ENCODE measurements at places on chromosomes 6 and 20.

DNA sequence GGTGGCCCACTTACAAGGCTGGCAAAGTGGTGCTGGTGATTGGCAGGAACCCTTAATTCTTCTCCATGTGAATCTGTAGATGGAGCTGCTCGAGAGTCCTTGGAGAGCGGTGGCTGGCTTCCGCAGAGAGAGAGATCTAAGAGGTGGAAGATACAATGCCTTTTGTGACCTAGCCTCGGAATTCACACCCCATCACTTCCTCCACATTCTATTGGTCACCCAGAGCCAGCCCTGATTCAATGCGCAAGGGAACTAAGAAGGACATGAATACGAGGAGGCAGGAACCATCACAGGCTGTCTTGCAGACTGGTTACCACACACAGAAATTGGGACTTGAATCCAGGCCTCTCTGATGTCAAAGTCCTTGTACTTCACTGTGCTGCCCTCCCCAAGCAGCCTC, 128.9 kb upstream of the PROKR2 start:
- no peak for DNase-seq

DNA sequence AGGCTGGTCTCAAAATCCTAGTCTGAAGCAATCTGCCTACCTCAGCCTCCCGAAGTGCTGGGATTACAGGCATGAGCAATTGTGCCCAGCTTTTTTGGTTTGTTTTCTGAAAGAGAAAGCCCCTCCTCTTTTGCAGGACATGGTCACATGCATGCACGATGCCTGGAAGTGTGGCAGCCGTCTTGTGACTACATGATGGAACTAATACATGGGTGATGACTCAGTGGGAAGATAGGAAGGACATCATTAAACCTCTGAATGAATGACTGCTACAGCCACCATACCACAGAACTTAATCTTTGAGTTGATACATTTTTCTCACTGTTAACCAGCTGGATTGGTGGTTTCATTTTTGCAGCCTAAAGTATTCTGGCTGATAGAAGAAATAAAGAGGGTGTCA, 13.4 kb upstream of the CTNNBL1 start:
- no peak for DNase-seq

DNA sequence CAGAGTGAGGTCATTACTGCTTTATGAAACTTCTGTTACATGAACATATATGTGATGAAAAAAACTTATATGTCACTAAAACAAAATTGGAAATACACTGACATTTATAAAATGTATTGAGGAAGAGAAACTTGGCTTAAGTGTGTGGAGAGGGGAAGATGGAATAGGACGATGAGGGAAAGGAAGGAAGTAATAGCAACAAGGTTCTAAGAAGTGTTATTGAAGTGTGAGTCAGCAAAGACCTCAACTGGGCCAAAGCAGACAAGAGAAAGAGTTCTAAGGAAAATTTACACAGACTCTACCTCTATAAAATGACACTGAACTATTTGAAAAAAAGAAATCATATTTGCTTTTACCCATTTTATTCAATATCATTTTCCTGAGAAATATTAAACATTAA, 38.3 kb downstream of the SNX3 start:
- DNase-seq: no peak

DNA sequence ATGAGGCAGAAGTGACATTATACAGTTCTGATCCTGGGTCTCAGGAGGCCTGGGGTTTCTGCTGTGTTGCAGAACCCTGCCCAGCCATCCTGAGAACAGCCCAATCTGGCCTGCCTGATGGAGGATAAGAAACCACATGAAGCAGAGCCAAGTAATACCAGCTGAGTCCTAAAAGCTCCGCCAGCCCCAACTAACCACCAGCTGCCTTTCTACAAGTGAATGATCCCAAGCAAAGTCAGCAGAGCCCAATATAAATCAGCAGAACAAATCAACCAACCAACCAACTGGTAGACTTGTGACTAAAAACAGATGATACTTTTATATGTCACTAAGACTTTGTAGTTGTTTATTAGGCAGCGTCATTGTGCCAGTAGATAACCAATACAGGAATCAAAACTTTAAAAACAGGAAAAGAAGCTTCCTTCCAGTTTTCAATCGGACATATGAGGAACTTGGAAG, 52.1 kb downstream of the SNX5 start:
- no peak for DNase-seq

GRCh38 chr20:32108814-32109391, 611 bp upstream of the TM9SF4 start:
- DNase-seq: no peak

DNA sequence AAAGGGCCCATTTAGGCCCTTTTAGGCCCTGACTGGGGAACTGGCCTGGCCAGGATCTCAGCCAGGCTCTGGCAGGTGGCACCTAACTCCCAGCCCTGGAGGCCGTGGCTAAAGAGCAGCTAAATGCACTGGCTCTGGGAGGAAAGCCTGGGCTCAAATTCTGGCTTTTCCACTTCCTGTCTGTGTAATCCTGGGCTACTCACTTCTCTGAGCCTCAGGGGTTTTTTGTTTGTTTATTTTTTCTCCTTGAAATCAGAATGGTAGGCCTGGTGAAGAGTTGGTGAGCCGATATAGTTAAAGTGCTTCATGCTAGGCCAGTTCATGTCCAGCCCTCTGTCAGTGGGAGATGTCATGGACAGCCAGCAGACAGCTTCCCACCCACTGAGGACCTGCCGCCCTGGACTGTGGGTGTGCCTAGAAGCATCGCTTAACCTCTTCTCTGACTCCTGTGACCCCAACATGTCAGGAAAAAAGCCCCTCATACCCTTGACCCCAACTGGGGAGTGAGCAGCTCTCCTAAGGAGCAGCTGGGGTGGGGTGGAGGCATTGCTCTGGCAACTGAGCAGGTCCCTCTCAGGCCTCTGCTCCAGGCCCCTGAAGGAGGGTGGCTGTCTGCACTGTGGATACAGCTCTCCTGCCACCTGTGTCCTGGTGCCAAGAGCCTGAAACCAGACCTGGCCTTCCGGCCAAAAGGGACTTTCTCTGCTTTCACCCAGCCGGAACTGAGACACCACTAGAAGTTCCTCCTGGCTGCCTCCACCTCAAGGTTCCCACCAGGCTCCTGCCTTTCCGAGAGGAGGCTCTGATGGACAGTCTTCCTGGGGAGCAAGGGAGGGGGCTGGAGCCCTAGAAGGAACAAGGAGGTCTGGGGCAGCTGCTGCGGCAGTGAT, 57.2 kb upstream of the MYL9 start:
- DNase-seq: no peak

- no peak for DNase-seq
Observed at GRCh38 chr6:7323074-7323473, 10.1 kb upstream of the SSR1 start.

DNA sequence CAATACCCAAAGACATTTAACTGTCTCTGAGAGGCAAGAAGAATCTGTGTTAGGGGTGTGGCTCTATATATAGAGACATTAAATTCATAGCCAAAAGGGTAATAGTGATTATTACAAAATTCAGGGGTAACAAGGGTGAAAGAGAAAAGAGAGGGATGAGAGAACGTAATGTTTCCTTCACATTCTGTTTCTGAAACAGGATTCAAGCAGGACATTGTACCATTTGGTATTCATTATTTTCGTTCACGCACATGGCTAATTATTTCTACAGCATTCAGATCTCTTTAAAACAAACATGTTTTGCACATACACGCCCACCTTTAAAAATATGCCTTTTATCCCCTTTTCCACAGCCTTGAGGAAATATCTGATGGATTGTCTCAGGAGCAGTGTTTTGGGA, 122.7 kb downstream of the GMPR start:
- DNase-seq: no peak

DNA sequence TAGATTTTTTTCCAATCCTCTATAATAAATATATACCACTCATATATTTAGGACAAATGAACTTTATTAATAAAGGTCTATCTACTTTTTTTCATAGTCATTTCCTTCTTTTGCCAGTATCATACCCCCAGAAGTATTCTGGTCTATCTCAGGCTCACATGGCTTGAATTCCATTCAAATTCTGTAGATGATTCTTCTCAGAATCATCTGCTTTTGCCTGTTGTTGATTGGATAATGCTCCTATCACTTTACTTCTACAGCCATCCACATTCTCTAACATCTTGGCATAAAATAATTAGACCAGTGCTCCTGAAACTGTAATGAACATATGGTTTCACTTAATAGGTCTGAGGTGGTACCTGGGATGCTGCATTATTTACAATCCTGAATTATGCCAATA, 121.2 kb downstream of the GFRAL start:
- no peak for DNase-seq

DNA sequence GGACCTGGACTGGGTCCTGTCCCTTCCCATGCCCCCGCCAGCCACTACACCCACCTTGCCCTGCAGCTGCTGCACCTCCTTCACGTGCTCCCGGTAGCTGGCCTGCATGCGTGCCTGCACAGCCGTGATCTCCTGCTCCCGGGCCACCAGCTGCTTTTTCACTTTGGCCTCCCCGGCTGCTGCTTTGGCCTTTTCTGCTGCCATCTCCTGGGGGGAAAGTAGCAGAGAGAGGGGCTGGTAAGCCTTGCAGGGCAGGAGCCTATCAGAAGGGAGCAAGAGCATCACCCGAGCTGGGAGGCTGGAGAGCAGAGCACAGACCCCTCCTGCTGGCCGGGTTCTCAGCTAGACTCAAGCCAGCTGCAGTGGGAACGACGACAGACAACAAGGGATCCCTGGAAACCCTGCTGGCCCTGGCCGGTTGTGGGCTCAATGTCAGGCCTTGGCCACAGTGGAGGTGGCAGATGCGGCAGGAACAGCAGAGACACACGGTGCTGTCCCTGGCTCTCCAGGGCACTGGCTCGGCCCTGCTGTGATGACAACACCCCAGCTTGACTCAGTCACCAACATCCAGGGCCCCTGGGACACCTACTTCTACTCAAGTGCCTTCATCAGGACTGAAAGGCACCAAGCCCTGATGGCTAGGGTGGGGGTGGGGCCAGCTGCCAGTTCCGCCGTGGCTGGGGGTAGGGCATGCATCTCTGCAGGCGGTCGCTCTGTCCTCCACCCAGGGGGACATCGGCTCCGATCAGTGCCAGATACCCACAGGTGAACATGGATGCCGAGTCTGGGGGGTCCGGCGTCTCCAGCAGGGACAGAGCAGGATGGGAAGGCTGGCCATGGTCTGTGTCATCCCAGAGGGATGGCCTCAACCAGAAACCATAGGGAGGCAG, 45.3 kb downstream of the RRBP1 start:
- no peak for DNase-seq

GRCh38 chr20:3315136-3315535, 76.1 kb upstream of the SLC4A11 start:
- DNase-seq: no peak

DNA sequence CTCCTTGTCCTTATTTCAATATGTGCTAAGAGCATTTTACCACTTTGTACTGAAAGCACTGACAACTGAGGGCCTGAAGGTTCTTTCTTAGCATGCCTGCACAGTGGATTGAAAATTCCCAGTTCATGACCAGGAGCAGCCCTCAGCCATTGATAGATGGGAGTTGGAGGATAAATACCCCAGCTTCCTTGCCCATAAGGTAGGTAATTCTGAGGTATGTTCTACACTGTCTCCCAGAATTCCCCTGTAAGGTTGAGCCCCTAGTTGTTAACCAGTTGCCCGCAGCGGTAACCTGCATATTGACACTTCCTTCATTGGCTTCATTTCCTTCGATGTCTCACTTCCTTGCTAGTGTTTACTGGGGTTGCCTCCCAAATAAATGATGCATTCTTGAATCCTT, 162.0 kb downstream of the CDC5L start:
- no peak for DNase-seq

DNA sequence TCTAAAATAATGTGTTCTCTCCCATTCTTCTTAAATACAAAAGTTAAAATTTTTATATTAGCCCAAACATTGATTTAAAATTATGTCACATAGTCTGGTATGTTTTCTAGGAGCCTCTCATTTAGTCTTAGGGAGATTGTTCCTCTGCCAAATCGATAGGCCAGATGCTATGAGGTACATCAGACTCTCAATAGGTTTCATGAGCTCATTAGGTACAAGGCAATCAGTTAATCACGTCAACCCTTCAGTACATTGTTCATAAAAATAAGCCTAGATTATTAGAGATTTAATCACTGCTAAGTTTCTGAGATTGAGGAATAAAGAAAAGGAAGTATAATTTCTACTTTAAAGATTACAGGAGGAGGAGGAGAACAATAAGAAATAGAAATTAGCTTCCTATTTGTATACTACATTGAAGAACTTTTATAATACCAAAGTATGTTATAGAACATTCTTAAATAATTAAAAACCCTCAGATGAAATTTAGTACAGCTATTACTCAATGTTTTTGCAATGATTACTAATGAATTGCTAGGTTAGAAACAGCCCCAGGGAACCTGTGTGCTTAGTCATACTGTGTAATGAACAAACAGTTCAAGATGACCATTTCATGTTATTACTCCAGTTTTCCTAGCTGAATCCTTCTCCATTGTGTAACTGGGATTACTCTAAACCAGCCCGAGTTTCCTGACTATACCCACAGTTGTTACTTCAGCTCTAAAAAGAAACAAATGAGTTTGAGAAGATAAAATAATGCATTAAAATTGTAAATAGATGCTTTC, 117.0 kb downstream of the BMP5 start:
- DNase-seq: no peak

DNA sequence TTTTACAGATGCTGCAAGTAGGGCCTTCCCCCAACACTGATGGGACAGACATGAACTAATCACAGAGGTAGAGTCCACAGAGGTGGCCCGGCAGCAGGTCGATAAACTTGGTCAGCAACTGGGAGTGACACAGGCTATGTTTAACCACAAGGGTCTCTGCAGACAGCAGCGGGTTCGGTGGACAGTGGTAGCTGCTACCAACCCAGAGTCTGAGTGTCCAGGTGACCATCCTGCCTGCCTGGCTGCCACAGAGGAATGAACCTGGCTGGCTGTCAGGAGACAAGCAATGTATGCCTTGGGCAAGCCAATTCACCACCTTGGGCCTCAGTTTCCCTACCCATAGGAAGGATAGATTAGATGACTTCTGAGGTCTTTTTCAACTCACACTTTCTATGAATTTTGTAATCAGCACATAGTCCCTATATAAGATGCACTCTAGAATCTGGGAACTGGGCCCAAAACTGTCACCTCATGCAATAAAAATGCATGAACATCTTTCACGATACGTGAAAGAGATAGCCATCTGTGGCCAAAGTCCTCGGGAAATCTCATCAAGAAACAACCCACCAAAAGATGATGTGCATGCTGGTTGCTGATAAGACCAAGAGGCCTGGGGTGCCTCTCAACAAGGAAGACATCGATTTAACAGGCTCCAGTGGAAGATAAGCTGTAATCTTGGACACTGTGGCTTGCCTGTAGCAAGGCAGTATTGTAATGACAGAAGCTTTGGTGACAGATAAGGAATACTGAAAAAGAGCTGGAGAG, 30.5 kb downstream of the MDGA1 start:
- DNase-seq: no peak

DNA sequence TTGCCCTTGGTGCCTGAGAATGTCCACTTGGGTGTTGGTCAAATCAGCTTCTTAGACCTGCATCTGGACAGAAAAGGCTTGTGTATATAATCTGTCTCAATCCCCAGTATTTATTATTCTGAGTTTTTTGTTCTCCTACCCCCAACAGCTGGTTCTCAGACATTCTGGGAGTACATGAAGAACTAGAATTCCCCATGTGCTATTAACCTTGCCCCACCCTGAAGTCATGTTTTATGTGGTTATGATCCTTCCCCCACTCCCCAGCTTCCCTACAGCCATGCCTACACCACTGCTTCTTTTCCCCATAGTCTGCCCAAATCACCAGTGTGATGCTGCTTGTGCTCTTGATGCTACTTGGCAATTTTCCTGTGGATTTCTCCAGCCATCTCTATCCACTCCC, 157.0 kb downstream of the ADAT2 start:
- DNase-seq: no peak

- DNase-seq: no peak
Observed at GRCh38 chr6:156919370-156919769, 142.2 kb downstream of the ARID1B start.

- DNase-seq: no peak
Observed at GRCh38 chr20:11492386-11492785, 425.3 kb upstream of the BTBD3 start.

Data from CD4-positive, alpha-beta T cell treated with Interleukin-17A for 4 hours (primary cell).